Motor neuron (in vitro differentiated cells): ENCODE measurements at places on chromosomes 5 and 9. TPM values are rescaled to one million over a fixed set of nuclear protein-coding genes. Genes with fewer than 3 reads are reported as not detected.

SLC4A9 gene
- total RNA-seq = not detected in 2 replicates

DNA sequence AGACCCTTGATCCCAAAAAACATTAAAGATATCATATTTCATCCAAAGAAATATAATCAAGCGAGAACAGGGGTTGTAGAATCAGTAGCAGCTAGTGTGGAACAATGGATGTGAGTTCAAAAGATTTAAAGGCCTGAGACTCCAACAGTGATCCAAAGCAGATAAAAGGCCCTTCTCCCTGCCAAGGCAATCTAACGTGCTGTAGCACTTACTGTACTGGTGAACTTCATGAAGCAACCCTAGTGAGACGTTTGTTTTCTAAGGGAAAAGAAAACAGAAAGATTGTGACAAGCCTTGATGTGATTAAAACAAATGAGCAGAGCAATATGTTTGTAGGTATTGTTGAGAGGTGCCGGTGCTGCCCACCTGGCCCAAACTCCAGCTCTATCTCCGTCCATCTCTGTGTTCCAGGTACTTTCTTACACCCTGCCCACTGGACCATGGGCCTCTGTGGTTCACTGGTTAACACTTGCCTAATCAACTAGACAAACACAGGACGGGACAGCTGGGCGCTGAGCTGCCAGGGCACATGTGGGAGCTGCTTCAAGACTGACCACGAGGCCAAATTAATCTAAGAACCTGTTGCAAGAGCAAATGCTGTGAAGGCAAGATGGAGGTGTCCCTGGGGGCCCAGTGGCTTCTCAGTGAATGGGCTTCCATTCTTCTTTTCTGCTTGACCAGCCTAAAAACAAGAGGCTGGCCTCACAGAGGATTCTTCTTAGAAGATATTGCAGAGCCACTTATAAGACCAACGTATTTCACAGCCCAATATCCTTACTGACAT, 265.5 kb downstream of the CWC27 start:
- ATAC-seq = no peak

DNA sequence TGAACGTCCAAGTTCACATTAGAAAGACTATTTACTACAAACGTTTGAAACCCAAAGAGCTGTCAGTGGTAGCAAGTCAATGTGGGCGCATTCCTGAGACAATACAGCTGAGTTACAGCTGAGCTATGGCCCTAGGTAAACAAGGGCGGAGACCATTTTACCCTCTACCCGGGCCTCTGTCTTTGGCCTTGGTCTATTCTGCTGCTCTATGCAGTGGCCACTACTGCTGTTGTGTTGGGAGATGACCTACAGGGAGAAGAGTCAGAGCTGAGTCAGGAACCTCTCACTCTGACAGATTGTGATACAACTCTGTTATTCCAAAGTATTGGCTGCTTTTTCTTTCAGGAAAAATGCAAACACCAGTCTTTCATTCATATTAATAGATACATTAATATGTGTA, 700.6 kb downstream of the SEMA5A start:
- ATAC-seq = no peak

DNA sequence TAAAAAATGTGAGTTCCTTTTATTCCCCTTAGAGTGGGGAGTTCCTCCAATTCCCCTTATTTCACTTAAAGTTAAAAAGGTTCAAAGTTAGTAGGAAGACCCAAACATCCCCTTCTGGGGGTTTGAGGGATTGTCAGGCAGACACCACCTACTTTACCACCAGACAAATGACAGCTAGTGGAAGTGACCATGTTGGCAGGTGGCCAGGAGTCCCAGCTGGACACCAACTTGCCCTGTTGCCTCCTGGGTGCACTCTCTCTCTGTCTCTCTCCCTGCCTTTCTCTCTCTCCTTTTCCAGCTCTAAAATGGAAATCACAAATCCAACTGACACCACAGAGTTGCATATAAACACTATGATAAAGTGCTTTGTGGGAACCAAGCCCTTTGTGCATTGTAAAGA, 307.7 kb upstream of the TLE4 start:
- ATAC-seq = peak; percentile 41

- ATAC-seq = peak; percentile 81
Observed at GRCh38 chr9:135136481-135136880, 49.0 kb downstream of the OLFM1 start.

DNA sequence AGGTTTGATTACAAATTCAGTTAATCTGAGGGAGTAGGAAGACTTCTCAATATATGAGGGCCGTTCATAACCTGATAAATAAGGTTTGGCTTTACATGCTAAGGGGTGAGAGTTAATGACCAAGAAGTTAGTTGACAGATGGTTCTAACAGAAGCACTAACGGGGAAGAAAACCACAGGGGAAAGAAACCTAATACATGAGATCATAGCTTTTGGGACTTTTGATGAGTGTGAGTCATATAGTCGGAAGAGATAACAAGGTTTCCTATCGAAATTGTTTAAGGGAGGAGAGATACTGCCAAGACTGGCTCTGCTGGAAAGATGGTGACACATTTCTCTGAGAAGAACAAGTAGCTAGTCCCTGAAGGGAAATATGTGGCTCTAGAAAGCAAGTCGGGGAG, 140.1 kb downstream of the COX7C start:
- no peak for ATAC-seq
